ENCODE measurements at places on chromosomes 4 and X. TPM values are rescaled to one million over a fixed set of nuclear protein-coding genes. Genes with fewer than 3 reads are reported as not detected.

TIMM8A gene
- total RNA-seq, result 2.0 TPM

PRRG3 gene
- total RNA-seq, result 0.47 TPM

RGN gene
- 2.4 TPM for total RNA-seq

TEC gene
- 0.79 TPM for total RNA-seq

DCUN1D4 gene
- total RNA-seq, result 70.7 TPM

ATP2B3 gene
- not detected for total RNA-seq

MAGEE1 gene
- total RNA-seq, result 0.86 TPM

CWH43 gene
- total RNA-seq, result not detected

TEX11 gene
- not detected for total RNA-seq

SMR3B gene
- not detected for total RNA-seq

VEGFD gene
- 3.2 TPM for total RNA-seq

ABLIM2 gene
- 0.09 TPM for total RNA-seq

FHDC1 gene
- 0.16 TPM for total RNA-seq
